Left renal cortex interstitium (tissue), 4 donors: ENCODE measurements at places on chromosomes 5 and 9.
A peak's percentile ranks its signal among the peaks of the same experiment; 100 is the strongest.

GRCh38 chr9:13588151-13589033, 308.9 kb upstream of the MPDZ start:
- peak; percentile 72 for DNase-seq

GRCh38 chr5:135254183-135254582, 144.8 kb downstream of the MACROH2A1 start:
- DNase-seq: no peak

GRCh38 chr5:133455676-133456075, 156.7 kb downstream of the FSTL4 start:
- DNase-seq: no peak

DNA sequence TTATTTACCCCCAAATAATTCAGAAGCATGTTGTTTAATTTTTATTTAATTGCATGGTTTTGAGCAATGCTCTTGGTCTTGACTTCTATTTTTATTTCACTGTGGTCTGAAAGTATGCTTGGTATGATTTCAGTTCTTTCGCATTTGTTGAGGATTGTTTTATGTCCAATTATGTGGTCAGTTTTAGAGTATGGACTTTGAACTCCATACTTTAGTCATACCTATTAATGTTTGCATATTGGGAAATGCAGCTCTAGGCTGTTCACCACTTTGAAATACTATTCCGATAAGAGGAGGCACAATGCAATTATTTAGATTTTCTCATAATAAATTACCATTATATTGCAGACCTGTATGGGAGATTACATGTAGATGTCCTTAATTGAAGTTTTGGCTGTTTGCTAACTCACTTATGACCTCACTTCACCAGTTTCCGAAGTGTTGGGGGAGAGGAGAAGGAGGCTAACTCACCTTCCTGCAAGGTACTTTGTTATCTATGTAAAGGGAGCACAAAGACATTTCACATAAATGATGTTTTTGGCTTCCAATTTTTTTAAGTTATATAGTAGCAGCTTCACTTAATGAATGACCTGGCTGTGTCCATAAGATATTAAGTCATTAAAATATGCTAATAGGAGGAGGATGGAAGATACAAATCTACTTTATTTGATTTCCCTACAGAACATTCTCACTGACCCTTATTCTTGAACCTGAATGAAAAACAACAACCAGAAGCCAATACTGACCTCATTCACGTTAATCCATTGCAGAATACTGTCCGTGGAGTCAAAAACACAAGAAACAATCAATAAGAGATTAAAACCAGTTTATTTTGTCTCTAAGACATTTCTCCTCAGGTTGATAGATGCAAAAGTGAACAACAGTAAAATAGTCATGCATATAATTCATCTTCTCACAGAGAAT, 970.3 kb upstream of the ARRDC3 start:
- no peak for DNase-seq

GRCh38 chr5:158414780-158415179, 555.8 kb upstream of the CLINT1 start:
- DNase-seq: no peak

DNA sequence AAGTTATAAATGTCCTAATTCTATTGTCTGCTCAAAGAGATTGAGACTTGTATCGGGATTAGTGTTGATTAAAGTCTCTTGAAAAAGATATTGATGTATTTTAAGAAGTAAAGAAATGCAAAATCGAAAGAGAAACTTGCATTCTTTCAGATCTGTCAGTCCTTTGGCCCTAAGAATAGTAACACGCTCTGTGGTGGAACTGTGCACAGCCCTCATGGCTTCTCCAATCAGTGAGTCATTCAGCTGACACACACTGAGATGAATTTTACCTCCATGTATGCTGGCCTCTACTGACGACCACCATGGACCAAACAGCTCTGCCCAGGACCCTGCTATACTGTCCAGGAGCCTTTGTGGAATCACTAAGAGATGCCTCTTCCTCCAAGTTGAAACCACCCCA, 232.4 kb downstream of the ESM1 start:
- no peak for DNase-seq
